GM20000 (cell line): ENCODE measurements at places on chromosomes 2 and 18.
A peak's percentile ranks its signal among the peaks of the same experiment; 100 is the strongest.

GRCh38 chr18:22265838-22266237, 96.4 kb downstream of the GATA6 start:
- no peak for DNase-seq

- DNase-seq, result no peak
Observed at GRCh38 chr18:31610286-31611205, 18.9 kb downstream of the TTR start.

- DNase-seq, result no peak
Observed at GRCh38 chr2:29502460-29502911, 387.3 kb downstream of the CLIP4 start.

DNA sequence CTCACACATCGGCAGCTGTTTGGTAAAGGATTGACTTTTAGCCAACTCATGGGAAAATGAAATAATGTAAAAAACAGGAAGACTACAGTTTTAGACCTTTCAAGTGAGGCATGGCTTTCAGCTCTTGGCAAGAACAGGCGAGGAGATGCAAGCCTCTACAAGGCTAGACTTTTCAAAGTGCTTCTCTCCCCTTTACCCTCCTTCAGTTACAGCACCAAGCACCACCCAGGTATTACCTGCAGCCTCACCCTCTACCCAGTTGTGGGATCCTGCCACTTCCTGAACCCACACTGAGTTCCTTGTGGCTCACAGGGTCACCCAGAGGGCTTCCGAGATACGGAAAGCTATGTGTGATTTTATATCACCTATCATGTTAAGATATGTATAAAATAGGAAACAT, 14.7 kb downstream of the UGT1A10 start:
- no peak for DNase-seq

GRCh38 chr2:83573060-83573459, 886.0 kb downstream of the SUCLG1 start:
- DNase-seq, result no peak

GRCh38 chr18:55239740-55240139, 280.5 kb upstream of the CCDC68 start:
- no peak for DNase-seq

DNA sequence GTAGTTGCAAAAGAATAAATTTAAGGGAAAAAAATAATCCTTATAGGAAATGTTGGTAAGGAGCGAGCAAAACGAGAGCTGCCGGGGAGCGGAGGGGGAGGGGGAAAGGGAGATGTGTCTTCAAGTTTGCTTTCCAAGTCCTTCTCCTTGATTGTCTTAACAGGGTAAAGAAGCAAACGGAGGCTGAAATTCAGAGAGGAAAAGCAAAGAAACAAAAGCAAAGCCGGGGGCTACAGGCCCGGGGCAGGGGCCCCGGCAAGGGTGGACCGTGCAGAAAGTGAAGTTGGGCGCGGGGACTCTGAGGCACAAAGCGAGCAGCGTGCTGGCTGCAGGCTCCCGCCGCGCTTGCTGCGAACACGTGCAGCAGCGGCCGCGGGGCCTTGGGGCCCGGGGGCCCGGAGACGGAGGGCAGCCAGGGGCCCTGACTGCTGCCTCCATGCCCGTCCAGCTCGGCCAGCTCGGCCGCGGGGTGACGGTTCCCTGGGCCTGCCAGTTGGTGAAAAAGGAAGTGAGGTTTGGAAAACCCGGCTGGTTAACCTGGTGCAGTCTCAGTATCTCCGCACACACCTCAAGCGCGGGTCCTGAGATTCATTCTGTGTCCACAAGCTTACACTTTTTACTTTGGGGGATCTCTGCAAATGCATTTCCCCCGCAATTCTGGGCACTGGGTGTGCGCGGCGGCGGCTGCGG, 4.1 kb downstream of the BCL11A start:
- peak; percentile 27 for DNase-seq

- DNase-seq, result no peak
Observed at GRCh38 chr2:8576525-8577167, 105.2 kb upstream of the ID2 start.

DNA sequence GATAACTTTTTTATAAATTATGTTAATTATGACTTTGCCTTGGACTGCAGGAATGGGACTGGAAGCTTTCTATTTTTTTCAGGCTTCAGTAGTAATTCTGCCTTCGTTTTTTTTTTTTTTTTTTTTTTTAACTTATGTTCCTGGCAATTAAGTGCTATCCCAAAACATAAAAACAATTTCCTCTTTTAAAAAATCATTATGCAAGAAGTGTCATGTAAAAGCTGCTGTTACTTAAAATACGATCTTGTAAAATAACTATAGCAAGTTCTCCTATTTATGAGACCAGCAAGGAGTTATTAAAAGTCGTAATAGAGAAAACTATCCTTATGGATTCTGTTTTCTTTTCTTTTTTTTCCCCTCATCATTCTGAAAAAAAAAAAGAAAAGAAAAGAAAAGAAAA, 301.6 kb upstream of the FBXO11 start:
- no peak for DNase-seq
